ENCODE measurements at places on chromosomes 3 and 15.

DNA sequence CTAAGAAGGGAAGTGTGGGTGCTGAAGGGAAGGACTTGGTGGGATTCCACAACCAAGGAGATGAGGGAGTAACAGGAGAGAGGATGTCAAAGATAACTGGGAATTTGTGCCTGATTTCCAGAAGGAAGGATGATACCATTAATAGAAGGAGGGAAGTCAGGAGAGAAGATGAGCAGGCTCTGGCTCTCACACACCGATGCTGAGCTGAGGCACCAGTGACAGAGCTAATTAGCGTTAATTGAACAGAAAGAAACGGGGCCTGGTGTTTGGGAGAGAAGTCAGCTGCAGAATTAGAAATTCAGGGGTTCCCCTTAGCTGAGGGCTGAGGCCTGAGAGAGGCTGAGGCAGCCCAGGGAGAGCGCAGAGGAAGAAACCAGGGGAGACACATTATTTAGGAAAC, 11.9 kb upstream of the PDIA5 start:
- DNase-seq: no peak

GRCh38 chr3:183203670-183204069, 41.1 kb upstream of the LAMP3 start:
- DNase-seq: no peak

GRCh38 chr3:195270079-195270816, 711 bp downstream of the XXYLT1 start:
- DNase-seq: no peak

DNA sequence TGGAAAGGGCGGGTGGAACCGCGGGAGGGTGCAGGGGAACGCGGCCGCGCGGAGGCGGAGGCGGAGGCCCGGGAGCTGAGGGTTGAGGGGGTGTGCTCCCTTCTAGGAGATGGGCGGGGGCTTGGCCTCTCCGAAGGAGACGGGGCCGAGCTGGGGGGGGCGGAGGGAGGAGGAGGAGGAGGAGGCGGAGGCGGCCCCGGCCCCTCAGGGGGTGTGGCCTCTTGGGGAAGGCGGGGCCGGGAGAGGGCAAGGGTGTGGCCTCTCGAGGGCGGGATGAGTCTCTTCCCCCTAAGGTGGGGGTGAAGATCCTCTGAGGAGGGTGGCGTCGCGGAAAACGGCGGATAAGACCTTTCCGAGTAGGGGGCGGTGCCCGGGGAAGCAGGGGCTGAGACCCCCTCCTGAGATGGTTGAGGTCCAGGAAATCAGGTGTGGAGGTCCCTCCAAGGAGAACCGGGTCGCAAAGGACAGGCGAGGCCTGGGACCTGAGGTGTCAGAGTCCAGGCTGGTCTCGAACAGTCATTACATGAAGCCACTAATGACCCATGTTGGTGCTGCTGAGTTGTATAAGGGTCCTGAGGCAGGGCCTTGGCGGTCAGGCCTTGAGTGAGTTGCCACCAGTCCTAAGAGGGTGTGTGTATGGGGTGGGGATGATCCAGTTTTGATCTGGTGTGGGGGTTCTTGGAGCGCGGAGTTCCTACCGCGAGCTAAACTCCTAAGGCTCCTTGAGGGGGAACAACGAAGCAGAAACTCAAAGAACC, 759 bp downstream of the WDR6 start:
- peak; percentile 70 for DNase-seq

DNA sequence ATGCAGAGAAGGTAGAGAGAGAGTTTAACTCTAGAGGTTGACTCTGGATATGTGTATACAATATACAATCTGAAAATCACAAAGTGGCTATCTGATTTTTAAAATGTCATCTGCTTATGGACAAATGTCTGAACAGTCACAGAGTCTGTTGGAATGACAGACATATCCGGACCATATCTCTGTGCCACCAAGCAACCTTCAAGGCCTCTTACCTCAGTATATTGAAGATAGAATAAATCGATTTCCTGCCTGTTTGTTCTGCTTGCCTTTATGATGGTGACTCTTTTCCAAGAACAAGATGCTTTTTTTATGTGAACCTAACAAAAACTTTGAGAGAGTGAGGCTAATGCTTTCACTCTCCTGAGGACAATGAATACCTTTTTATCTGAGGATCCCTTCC, 151.1 kb downstream of the RBPMS2 start:
- DNase-seq: no peak

- DNase-seq: peak; percentile 82
Observed at GRCh38 chr15:43329960-43330779, at the start of gene LCMT2. TSS of gene LCMT2 (minus strand) at chr15:43330573. CDS start at chr15:43330489, 84 bp downstream.

DNA sequence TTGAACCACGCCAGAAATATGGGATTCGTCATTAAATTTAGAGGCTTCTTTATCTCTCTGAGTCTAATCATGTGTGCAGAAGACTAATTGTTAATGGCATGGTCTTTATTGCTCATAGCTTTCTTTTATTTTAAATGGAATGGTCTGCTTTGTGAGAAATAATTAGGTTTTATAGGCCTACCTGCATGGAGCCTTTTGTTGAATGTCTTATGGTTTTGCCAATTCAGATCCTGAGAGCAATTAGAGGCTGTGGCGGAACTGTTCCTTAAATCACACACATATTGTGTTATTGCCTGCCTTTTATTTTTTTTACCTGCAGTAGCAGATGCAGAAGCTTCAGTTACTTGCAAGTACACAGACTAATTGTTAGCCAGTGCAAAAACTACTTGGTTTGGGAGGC, 306.2 kb downstream of the NLGN1 start:
- DNase-seq: no peak

DNA sequence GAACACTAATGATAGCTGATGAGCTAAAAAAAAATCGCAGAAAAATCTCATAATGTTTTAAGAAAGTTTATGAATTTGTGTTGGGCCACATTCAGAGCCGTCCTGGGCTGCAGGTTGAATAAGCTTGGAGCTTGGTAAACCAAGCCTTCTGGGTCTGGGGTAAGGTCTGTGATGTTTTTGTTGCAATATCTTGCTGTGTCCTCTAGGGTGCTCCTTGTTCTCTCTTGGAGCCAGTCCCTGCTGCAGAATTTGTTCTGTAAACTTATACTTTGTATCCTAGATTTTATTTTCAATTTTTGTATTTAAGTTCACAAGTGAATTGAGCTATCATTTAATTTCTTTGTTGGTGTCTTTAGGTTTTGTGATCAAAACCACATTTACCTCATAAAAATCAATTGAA, 143.7 kb downstream of the NR1D2 start:
- DNase-seq: no peak

DNA sequence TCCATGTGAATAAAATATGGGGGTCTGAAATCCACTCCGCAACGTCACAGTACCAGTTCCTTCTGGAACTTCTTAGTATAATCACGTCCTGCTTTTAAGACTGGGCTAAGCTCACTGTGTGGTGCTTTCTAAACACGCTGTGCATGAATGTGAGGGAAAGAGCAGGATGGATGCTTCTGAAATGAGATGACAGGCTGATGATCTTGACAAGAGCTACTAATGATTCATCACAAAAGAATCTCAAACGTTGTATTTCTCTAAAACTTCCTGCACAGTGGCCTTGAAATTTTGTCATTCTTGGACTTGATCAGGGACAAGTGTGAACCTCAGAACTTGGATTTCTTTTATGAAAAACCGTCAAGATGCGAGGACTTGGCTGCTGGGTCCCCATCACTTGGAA, 221.4 kb downstream of the CADPS start:
- DNase-seq: no peak

DNA sequence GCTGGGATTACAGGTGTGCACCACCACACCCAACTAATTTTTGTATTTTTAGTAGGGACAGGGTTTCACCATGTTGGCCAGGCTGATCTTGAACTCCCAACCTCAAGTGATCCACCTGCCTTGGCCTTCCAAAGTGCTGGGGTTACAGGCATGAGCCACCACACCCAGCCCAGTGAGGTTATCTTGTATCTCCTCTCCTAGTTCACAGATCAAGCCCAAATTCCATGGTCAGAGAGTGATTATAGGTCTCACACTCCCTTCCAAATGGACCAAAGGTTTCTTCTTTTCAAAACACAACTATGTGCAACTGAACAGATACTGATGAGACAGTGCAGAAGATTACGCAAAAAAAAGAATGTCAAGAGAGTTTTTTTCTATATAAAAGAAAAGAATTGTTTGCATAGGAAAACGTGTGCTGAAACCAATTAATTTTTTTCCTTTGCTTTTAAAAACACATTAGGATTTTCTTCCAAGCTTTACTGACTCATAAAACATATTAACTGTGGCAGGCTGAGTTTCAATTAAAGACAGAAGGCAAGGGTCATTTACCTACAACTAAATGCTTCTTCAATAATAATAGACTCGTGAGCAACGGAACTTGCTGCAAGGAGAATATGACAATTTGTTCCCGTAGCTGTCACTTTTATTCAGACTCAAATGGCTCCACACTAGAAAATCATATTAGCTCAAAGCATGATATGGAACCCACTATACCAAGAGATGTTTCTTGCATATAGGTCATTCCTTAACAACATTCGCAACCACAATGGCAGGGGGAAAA, 30.4 kb upstream of the THUMPD3 start:
- no peak for DNase-seq

DNA sequence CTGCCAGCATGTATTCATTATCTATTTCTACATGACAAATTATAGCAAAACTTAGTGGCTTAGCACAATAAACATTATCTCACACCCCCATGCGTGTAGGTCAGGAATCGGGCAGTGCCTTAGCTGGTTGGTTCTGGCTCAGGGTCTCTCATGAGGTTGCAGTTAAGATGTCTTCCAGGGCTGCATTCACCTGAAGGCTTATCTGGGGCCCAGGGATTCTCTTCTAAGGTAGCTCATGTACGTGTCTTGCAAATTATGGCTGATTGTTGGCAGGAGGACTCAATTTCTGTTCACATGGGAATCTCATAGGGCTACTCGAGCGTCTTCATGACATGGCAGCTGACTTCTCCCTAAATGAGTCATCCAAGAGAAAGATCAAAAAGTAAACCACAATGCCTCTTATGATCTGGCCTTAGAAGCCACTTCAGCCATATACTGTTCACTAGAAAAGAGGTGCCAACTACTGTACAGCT, 42.9 kb upstream of the TSC22D2 start:
- DNase-seq: no peak

GRCh38 chr3:87361271-87361670, 84.9 kb upstream of the POU1F1 start:
- no peak for DNase-seq

DNA sequence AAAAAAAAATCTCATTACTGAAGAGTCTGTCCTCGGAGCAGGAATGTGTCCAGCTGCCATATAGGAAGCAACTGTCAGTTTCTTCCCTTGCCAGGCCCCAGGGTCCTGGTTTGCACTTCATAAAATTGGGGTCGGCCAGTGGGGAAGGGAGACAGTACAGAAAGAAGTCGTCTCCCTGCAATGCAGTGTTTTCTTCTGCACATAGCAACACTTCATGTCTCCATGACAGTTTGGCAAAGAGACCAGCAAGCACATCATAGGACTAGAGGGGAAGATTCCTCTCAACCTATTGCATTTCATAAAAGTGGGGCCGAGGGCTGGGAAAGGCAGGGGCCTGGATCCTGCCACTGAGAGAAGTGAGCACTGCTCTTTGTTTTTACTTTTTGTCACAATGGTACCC, 138.2 kb upstream of the HACD2 start:
- DNase-seq: no peak

DNA sequence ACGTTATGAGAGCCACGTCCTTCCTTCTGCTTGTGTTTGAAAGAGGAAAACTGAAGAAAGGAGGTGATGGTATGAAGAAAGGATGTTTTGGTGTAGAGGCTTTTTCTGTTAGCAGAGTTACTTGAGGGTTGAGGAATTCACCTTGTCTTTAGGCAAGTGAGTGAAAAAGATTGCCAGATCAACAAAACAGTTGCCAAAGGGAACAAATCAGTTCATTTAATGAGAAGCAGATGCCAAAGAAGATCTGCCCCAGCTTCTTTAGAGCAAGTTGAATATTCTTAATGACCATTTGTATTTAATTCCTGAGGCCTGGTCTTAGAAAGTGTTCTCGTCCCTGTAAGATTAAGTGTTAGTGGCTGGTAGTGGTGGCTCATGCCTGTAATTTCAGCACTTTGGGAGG, 2.6 kb downstream of the CHCHD6 start:
- DNase-seq: no peak

DNA sequence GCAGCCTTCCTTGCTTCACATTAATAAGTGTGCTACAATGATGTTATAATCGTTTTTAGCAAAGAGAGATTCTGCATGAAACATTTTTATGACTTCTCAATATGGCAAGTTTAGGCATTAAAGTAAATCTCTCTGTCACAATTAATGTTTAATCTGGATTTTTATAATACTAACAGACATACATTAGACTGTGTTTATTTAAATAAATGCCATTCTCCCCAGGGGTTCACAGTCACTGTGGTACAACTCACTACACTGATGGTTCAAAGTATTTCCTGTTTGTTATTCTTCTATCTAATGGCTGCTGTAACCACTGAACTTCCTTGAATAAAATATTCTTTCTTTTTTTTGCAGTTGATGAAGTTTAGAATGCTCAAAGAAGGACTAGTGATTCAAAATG, 59.0 kb downstream of the SLC12A1 start:
- no peak for DNase-seq

DNA sequence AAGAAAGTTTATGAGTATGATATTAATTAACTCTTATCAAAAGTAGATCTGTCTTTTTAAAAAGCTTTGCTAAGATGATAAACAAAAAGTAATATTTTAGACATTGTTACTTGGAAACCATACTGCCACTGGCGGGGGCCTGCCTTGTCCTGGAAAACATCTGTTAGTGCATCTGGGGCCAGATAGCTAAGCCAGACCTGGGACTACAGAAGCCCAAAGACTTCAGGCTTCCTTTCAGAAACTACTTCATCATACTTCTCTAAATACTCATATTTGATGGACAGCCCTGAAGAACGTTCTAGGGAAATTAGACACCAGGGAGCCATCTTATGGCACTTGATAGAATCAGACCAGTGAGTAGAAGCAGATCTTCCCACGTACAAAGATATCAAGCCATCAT, 795.4 kb upstream of the SEMA6D start:
- DNase-seq: no peak

All from stimulated activated CD8-positive, alpha-beta memory T cell treated with anti-CD3 and anti-CD28 coated beads, Interleukin-4, amount 100 ng/mL, for 1 hour (primary cell).